ENCODE measurements at places on chromosomes 3 and 15.

- DNase-seq, result no peak
Observed at GRCh38 chr3:78870484-78870883, 897.3 kb downstream of the ROBO1 start.

DNA sequence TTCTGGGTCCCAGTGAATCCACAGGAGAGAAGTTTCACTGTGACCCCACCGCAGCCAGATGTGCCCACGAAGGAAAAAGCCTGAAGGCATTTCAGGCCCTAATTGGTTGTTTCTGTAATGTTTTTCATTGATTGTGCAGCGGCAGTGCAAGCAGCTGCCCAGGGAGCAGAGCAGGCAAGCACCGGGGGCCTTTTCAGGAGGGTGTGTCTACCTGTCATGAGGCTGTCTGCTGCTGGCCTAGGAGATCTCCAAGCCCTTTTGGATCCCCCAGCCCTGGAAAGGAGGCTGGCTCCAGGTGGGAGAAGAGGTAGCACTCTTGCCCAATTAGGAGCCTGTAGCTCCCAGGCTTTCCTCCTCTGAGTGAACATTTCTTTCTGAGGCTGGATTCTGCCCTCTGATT is 108.8 kb downstream of the EPHB1 start:
- no peak for DNase-seq

GRCh38 chr15:24957691-24958090 is 2.9 kb downstream of the SNRPN start:
- DNase-seq, result no peak

DNA sequence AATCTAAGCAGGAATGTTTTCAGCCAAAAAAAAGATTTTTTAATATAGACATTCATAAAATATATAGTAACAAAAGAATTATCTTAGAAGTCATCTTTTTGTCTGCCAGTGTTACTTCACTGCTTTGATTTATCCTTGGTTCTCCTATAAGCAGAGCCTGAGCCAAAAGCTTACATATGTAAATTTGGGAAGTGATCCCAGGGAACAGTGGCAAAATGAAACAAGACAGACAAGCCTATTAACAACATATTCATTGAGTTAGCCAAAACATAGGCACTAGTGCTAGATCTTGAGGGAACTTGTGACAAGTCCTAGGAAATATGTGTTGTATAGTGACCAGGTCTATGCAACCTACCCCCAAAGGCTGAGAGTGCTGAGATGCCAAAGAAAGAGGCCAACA is 11.3 kb downstream of the GTPBP8 start:
- DNase-seq, result no peak

GRCh38 chr15:58566029-58566428 is 134.2 kb downstream of the LIPC start:
- no peak for DNase-seq

GRCh38 chr15:25185791-25186190 is 231.0 kb downstream of the SNRPN start:
- no peak for DNase-seq

DNA sequence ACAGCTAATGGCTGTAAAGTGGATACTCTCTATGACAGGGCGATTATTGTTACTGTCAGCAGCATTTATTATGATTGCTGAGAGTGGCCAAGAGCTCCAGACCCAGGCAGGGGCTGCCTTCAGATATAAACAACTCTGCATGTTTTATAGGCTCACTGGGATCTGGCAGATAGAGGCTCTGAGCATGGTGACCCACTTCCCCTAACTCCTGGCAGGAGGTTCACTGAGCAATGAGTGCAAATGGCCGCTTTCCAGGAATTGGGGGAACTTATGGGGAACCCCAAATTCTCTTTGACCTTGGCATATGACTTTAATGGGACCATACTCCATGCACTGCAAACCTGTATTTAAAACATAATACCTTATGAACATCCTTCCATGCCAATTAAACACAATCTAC is 59.0 kb downstream of the SCN5A start:
- no peak for DNase-seq

DNA sequence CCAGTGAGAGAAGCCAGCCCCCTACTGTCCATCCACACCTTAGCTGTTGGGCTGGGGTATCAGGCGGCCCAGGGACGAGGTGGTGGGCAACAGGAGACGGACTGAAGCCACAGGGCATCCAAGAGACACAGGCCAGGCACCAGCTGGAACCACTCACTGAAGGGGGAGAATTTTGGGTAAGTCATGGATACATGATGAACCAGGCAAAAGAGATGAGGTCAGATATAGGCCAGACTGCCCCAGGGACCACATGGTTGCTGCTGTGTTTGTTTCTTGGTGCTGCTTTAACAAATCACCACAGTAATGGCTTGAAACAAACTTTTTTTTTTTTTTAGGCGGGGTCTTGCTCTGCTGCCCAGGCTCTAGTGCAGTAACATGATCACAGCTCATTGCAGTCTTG is 66.4 kb downstream of the SEMA5B start:
- DNase-seq, result no peak

DNA sequence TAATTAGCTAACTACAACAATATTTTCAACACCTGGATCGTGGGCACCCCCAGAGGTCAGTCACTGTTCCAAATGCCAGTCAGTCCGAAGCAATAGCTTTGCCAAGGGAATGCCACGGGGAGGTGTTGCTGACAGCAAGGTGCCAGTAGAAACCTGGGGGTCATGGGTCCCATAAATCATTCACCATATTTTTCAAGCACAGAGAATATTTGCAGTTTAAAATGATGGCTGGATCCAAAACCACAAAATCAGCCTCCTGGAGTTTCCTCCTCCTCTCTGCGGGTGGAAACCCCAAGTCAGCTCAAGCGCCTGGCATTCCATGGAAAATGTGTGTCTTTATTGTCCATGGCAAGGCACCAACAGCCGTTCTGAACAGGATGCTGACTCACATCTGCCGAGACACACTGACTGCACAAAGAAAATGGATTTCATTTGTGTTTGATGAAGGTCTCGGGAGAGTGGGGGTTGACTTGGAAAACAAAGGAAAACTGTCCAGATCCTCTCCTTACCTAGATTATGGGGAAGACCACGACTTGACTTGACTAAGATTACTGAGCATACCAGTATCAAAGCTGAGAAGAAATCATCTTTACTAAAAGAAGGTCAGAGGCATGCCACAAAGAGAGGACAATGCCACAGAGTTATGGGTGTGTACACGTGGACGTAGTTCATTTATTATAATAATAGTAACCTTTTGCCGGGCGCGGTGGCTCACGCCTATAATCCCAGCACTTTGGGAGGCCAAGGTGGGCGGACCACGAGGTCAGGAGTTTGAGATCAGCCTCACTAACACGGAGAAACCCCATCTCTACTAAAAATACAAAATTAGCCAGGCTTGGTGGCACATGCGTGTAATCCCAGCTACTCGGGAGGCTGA is 26.4 kb downstream of the ANXA2 start:
- peak; percentile 7 for DNase-seq

GRCh38 chr15:73902121-73903020 is 23.9 kb upstream of the LOXL1 start:
- DNase-seq, result no peak

GRCh38 chr3:67635257-67635656 is 19.2 kb downstream of the SUCLG2 start:
- DNase-seq, result no peak

DNA sequence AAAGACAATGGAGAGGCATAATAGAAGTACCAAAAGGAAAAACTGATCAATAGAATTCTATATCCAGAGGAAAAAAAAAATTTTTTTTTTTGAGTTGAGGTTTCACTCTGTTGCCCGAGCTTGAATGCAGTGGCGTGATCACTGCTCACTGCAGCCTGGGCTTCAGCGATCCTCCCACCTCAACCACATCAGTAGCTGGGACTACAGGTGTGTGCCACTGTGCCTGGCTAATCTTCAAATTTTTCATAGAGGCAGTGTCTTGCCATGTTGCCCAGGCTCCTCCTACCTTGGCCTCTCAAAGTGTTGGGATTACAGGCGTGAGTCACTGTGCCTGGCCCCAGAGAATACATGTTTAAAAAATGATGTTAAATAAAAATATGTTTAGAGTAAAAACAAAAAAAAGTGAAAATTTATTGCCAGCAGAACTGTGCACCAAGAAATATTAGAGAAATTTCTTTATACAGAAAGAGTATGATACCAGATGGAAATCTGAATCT is 154.3 kb upstream of the ZBTB20 start:
- DNase-seq, result no peak

- DNase-seq, result no peak
Observed at GRCh38 chr3:110697961-110698360, 373.7 kb upstream of the NECTIN3 start.

- DNase-seq, result no peak
Observed at GRCh38 chr3:171749124-171749523, 61.2 kb downstream of the PLD1 start.

- DNase-seq, result no peak
Observed at GRCh38 chr3:110311541-110311940, 760.1 kb upstream of the NECTIN3 start.

- DNase-seq, result no peak
Observed at GRCh38 chr3:129565902-129566301, 22.9 kb downstream of the H1-8 start.

DNA sequence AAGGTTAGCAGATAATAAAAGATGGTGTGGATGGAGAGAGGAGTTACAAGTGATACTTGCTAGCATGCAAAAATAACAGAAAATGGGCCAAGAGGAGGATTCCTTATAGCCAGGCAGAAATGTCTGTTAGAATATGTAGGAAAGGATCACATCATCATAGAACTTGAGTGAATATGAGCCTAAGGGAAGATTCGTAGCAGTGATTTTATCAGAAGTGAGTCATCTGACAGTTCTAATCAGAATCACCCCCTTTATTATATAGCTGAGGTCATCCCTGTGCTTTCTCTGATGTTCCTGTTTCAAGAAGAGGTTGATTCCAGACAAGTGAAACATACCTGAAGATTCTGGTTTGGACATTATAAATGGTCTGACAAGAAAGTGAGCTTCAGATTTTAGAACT is 22.9 kb downstream of the EXOG start:
- DNase-seq, result no peak

GRCh38 chr3:117526470-117527079 is 817.0 kb downstream of the TUSC7 start:
- peak; percentile 77 for DNase-seq

GRCh38 chr3:49781415-49782199 is 4.7 kb downstream of the IP6K1 start:
- no peak for DNase-seq

DNA sequence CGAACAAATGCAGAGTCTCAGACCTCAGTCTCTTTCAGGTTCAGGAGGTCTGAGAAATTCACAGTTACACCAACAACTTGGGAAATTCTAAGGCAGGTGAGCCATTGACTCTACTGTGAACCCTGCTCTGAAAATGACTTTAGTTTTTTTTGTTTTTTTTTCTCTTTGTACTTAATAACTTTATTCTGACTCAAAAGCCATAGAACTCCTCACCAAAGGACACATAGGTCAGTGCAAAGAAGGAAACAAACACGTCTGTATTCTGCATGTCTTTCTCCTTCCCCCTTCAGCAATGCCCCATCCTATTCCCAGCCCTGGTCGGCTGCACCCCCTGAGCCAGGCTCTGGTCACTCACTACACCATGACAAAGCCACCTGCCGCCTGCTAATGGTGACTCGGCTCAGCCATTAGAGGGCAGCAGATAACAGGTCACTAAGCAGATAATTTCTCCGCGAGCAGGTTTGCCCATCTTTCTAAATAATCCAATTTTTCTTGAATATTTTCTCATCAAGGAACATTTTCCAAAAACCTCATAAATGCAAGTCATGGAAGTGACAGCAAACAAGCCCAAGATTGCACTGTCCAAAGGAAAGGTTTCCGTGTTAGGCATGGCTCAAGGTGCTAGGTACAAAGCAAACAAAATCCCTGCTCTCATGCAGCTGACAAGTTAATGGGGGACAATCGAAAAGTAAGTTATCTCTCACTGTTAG is 37.7 kb downstream of the TM4SF4 start:
- DNase-seq, result peak; percentile 65

GRCh38 chr15:58490888-58491473 is 59.2 kb downstream of the LIPC start:
- DNase-seq, result no peak

DNA sequence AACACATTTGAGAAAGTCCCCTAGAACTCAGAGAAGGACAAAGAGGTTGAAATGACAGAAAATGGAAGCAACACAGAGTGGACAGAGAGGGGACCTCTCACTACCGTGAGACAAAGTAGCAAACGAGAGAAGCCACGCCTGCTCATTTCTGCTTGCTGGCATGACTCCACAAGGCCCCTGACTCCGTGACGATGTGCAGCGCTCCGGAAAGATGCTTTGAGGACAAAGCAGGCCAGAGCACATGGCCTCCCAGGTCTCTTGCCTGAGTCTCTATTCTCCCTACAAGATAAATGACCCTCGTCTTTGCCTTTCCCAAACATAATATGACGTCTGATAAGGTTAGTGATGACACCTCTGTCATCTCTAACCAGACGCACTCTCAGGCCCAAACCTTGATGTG is 63.8 kb upstream of the CTSH start:
- no peak for DNase-seq

DNA sequence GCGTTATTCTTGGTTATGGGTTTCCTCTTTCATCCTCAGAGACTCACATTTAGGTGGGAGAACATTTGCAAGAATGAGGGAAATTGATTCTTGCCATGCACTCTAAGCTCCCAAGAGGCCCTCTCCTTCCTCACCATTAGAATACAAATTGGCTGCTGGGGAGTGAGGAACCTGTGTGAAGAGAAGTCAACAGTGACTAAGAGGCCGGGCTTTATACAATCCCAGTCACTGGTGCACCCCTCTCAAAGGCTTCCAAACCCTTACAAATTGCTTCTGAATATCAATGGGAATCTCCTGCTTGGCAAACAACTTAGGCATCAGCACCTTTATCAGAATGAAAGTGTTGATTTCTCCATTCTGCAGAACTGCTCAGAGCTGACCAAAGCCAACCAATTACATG is 16.5 kb upstream of the RGMA start:
- DNase-seq, result no peak

GRCh38 chr15:63699101-63699785 is 102.1 kb downstream of the FBXL22 start:
- no peak for DNase-seq

GRCh38 chr3:58084166-58084565 is 75.9 kb downstream of the FLNB start:
- DNase-seq, result no peak

DNA sequence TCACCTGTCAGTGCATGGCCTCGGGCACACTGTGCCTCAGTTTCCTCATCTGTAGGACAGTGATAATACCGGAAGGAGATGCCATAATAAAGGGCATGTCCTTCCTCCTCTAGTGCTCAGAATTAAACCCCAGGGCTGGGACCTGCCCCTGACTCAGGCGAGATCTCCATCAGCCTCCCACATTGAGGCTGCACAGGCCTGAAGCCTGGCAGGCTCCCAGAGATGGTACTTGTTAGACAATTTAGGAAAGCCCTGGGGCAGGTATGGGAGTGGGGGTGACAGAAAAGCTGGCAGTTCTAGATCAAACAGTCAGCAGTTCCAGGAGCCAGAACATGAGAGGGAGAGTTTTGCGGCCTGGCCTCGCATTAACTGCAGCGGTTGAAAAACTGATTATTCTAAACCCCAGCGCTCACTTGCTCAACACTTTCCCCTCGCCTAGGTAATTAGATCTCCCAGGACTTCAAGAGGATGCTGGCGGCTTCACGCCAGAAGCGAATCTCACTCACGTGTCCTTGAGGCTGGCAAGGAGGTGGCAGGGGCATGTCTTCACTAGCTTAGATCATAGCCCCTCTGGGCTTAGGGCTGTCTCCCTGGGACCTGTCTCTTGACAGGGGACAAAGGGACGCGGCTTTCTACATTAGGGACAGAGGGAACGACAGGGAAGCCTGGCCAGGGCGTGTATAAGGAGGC is 73.1 kb downstream of the ATP2B2 start:
- no peak for DNase-seq
